HepG2 (cell line): ENCODE measurements at places on chromosomes 7 and 10. TPM values are rescaled to one million over a fixed set of nuclear protein-coding genes. Genes with fewer than 3 reads are reported as not detected.

CCL24 gene
- not detected in 2 replicates for polyA plus RNA-seq

NRBF2 gene
- polyA plus RNA-seq, result 18.0 and 20.0 TPM in 2 replicates

OR13A1 gene
- polyA plus RNA-seq, result not detected in 2 replicates

SRGN gene
- not detected in 2 replicates for polyA plus RNA-seq

PLAC9 gene
- polyA plus RNA-seq, result not detected in 2 replicates

WNT8B gene
- polyA plus RNA-seq, result 0.13 and 0.20 TPM in 2 replicates

CADPS2 gene
- polyA plus RNA-seq, result 13.5 and 17.6 TPM in 2 replicates

SLC35G1 gene
- polyA plus RNA-seq, result 2.1 and 2.5 TPM in 2 replicates

SFMBT2 gene
- 0.01 TPM in 2 replicates for polyA plus RNA-seq

HACD1 gene
- 34.2 and 43.4 TPM in 2 replicates for polyA plus RNA-seq

DNA sequence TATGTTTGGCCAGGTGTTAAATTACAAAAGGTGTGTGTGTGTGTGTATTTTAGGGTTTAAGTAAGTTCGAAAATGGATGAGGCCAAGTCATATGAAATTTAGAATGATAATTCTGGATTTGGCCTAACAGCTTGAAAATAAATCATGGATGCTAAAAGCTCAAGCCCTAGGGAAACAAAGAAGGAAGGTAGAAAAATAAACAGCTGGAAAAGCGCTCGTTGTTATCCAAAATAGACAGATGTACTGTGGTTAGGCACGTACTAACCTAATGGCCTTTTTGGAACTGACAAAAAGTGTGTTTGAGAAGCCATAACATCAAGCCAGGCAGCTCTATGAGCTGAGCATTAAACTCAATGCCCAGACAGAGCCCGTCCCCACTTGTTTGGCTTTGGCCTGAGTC lies 17.5 kb upstream of the PALS2 start:
- DNase-seq, result no peak

DNA sequence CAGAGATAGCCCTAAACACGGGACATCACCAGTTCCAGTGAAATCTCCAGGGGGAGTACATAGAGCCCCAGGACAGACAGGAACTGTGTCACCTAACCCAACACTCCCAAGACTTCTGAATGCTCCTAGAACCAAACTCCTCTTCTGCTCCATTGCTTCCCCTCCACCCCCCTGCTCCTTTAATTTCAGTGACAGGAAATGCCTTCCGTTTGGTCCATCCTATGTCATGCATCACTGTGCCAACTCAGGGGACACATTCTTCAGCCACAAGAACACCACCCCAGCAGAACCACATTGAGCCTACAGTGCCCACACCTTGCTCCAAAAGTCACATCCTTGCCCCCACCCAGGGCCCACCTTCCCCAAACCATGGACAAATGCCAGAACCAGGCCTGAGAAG lies 100.5 kb downstream of the KCNMA1 start:
- DNase-seq, result no peak

GRCh38 chr10:33257439-33258080 lies 76.9 kb downstream of the NRP1 start:
- peak; percentile 36 for DNase-seq

GRCh38 chr10:89156161-89156835 lies 50.8 kb downstream of the CH25H start:
- DNase-seq, result no peak

GRCh38 chr7:107499731-107500130 lies 29.9 kb downstream of the GPR22 start:
- DNase-seq, result no peak

- no peak for DNase-seq
Observed at GRCh38 chr10:88943778-88944177, 8.8 kb downstream of the ACTA2 start.

DNA sequence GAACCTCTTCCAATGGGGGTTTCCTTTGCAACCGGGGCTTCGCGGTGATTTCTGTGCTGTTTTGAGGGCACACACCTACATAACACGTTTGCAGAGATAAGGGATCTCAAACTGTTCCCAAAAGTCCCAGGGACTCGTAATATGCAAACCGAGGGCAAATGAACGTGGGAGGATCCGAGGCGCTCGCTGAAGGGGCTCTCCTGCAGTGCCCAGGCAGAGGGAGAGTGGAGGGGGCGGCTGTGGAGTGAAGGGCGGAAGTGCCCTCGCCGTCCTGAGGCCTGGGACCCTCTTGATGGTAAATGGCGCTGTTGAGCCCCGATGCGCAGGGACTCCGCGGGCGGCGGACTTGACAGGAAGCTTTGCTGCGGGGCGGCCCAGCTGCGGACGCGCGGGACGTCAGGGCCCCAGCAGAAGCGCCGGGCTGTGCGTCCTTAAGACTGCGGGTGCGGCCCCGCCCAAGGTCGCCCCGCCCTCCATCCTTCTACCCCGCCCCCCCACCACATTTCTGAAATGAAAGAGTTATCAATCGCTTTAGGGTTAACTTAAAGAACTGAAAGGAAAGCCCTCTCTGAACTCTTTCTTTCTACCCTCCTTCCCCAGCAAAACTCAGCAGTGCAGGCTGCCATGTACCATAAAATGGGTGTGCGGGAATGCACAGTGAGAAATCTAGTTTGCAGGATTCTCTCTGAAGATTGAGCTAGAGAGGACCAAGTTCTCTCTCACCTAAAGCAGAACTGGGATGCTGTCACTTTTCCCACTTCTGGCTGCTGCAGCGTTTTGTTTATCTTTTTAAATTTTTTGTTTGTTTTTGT lies 151.8 kb upstream of the YAE1 start:
- DNase-seq, result peak; percentile 15

GRCh38 chr10:109259293-109259692 lies 664.0 kb downstream of the XPNPEP1 start:
- DNase-seq, result no peak

- DNase-seq, result no peak
Observed at GRCh38 chr10:12382157-12382548, 32.8 kb downstream of the CAMK1D start.

GRCh38 chr10:14489522-14490177 lies 158.9 kb upstream of the FRMD4A start:
- no peak for DNase-seq

- DNase-seq, result no peak
Observed at GRCh38 chr10:11658801-11659368, 47.4 kb upstream of the USP6NL start.

- no peak for DNase-seq
Observed at GRCh38 chr10:19595212-19595845, 220.9 kb upstream of the PLXDC2 start.

DNA sequence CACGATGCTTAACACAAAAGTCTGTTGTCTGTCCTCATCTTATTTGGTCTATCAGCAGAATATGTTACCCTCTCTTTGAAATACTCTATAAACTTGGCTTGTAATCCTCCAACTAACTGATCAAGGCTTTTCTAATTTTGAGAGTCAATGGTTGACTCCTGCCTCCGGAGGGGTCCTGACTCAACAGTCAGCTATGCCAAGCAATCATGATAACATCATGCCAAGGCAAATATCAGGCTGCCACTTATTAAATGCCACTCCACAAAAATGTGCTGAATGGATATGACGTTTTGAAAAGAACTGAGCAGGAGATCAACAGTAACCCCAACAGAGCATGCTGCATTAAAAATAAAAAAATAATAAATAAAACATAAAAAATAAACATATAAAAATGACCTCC lies 116.1 kb downstream of the PARD3 start:
- DNase-seq, result no peak

DNA sequence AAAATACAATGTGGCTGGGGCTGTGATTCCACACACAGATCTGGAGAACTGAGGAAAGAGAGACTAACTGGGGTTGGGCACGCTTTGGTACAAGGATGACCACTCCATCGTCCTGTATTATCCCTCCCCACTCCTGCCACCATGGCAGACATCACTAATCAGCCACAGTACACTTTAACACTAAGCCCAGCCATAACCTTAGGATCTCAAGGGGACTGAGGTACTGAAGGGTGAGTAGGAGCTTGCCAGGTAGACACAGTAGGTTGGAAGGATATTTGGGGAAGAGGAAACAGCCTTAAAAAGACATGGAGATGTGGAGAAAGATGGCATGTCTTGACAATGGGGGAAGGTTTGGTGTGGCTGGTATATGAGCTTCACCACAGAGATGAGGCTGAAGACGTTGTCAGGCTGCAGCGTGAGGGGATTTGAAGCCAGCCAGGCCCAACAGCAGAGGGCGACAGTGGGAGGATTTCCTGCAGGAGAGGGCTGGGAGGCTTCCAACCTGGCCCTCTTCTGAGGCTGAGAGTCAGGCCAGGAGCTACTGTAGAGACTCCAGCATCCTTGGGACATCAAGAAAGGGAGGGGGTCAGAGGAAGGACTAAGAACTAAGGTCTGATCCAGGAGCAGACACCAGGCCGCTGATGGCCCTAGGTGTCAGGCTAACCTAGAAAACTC lies 58.6 kb upstream of the COL13A1 start:
- DNase-seq, result no peak

GRCh38 chr10:113049881-113050280 lies 99.8 kb downstream of the TCF7L2 start:
- DNase-seq, result no peak

DNA sequence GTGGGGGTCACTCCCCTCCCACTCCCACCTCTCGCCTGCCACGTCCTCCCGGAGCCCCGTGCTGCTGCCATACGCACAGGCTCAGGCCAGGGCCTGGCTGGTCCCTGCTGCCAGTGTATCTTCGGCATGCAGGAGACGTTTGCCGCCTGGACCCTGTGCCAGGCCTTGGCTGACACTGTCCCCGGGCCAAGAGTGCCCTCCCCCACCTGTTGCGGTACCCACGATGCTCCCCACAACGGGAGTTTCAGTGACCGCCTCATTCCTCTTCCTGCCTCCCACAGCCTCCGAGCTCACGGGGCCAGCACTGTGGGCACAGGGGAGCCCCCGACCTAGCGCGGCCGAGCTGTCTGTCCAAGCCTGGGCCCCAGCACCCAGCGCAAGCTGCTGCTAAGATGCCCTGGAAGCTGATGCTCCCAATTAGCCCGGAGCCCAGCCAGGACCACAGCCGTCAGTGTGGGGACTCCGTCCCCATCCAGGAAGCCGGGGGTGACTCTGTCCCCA lies 7.4 kb downstream of the TTYH3 start:
- no peak for DNase-seq

DNA sequence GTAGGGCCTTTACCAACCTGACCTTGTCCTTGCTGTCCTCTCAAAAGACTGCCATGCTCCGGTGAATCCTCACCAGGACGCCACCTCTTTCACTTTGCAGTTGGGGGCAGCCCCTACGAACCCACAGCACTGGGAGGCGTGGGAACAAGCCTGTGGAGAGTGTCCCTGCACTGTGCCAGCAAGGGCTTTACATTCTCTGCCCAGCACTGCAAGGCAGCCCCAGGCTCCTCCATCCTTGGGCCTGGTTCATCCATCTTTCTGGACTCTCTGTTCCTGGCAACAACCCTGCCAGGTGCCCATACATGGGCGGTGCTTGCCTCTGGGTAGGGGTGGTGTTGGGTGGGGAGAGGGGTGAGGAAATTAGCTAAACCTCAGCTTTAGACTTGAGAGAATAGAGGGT lies 1.4 kb downstream of the CHAT start:
- no peak for DNase-seq

GRCh38 chr7:133139801-133140200 lies 57.9 kb upstream of the CHCHD3 start:
- no peak for DNase-seq
